ENCODE measurements at places on chromosomes 2 and 18.

DNA sequence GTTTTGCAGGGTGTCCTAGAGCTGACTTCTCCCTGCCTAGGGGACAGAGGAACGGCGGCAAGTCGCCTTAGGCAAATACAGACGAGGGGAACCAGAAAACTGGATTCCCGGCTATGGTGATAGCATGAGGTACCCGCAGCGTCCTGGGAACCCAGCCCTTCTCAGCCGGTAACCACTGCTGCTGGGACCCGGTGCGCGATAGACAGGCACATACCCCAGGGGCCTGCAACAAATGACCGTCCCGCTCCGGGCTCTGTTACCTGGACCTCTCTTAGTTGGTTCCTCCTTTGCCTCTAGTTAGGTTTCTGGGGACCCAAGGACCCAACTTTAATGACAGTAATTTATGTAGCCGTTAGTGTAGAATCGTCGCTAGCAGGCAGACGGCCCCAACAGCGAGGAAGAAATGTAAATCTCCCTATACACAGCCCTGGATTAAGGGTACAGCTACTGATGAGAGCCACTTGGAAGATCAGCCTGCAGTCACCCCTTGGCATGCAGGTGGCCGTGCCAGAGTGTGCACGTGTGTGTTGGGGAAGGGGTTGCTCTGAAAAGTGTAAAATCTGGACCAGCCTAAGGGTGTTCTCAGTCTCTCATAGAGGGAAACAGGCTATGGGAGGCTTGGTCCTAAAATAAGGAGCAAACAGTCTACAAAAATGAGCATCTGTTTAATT is 819 bp upstream of the SERPINE2 start:
- no peak for DNase-seq

- no peak for DNase-seq
These were observed 163.8 kb downstream of the RBM43 start for GRCh38 chr2:151097895-151098294.

GRCh38 chr2:122031544-122032263 is 276.3 kb downstream of the TSN start:
- DNase-seq, result no peak

DNA sequence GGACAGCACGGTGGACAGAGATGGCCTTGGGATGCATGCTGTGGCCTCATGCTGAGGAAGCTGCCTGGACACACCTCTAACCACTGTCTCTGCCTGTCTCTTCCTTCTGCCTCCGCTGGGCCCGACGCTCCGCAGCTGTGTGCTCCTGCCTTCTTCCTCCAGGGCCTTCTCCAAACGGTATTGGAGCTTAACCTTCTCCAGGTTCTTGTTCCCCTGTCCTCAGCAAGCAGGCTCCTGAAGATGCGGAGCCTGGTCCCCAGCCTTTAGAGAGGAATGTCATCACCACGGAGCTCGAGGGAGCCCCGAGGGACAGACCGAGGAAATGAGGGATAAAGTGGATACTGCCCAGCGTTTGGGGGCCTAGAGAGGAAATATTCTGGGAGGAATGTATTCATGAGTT is 155.1 kb downstream of the DYSF start:
- peak; percentile 10 for DNase-seq

DNA sequence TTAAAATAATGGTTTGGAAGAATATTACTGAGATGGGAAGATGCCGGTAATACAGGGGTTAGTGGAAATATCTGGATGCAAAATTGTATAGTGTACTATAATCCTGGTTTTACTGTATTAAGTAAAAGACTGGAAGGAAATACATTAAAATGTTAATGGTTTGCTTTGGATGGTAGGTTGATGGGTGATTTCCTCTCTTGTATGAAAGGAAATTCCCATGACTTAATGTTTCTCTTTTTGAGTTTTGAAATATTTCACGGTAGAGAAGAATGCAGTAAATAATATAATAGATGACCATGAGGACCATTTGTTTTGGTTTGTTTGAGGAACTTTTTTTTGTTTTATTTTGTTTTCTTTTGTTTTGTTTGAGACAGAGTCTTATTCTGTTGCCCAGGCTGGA is 8.2 kb downstream of the SPTBN1 start:
- no peak for DNase-seq

- DNase-seq, result no peak
These were observed 18.8 kb downstream of the MAPK4 start for GRCh38 chr18:50578651-50579050.

GRCh38 chr2:84908948-84909713 is 3.7 kb downstream of the TMSB10 start:
- DNase-seq, result no peak

- no peak for DNase-seq
These were observed 90.4 kb upstream of the HAAO start for GRCh38 chr2:42882756-42883155.
